ENCODE measurements at places on chromosomes 11 and 22. TPM values are rescaled to one million over a fixed set of nuclear protein-coding genes. Genes with fewer than 3 reads are reported as not detected.

The AQP11 gene
- total RNA-seq: 0.44 TPM

- H3K27me3 ChIP-seq: no peaks in the 10 kb centered on the region
- peak overlapping the region; percentile 88 for H3K4me3 ChIP-seq
- H3K27ac ChIP-seq: peak overlapping the region; percentile 84
- H3K36me3 ChIP-seq: peaks cover 13% of the 10 kb centered on the region
Observed at GRCh38 chr11:93741882-93742226, 382 bp downstream of the C11orf54 start.

DNA sequence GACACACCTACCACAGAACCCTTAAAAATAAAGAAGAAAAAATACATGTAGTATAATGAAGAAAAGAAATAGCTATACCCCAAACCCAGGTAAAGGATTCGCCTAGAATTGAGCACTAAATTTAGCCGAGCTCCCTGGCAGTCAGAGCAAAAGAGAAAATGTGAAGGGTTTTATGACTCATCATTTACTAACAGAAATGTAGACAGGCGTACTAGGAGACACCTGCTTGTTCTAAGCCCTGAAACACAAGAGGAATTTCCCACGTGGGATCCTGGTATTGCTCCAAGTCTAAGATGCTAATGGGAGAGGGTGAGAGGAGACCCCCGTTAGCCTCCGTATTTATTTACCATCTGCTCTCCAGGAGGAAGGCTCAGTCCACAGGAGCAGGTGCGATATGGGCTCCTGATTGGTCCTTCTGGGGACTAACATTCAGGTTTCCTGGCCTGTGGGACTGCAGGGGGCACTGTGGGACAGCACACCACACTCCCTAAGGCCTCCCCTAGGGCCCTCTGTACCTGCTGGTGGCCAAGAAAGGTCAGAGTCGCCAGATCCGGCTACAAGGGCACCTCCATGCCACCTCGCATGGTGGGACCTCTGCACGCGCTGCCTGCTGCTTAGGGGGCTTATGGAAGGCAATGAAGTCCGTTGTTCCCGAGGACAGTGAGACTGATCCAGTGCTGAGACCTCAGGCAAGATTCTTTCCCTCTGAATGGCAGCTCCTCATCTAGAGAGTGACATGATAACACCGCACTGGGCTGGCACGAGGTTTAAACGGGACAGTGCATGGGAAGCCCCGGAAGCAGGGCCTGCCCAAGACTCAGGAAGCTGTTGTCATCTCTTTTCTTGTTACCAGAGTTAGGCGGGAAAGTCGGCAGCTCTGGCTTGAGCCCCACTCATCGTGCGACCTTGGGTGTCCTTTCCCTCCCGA lies 25.8 kb downstream of the KCNC1 start:
- DNase-seq: no peak
- no peaks in the 10 kb centered on the region for H3K27me3 ChIP-seq
- no peaks in the 10 kb centered on the region for H3K4me1 ChIP-seq
- no peaks in the 10 kb centered on the region for H3K36me3 ChIP-seq
- H3K4me3 ChIP-seq: no peak overlapping the region

GRCh38 chr22:32199341-32199740 lies 5.5 kb downstream of the RFPL2 start:
- no peaks in the 10 kb centered on the region for H3K27me3 ChIP-seq
- H3K27ac ChIP-seq: no peak overlapping the region
- H3K4me1 ChIP-seq: peaks cover 26% of the 10 kb centered on the region
- no peaks in the 10 kb centered on the region for H3K36me3 ChIP-seq
- no peak overlapping the region for H3K4me3 ChIP-seq
- no peak for DNase-seq

The TOB2 gene
- total RNA-seq: 39.3 TPM

GRCh38 chr11:45610627-45611026 lies 54.8 kb downstream of the CHST1 start:
- H3K27ac ChIP-seq: no peak overlapping the region
- H3K27me3 ChIP-seq: no peaks in the 10 kb centered on the region
- no peak overlapping the region for H3K4me3 ChIP-seq
- H3K36me3 ChIP-seq: no peaks in the 10 kb centered on the region

GRCh38 chr11:93740031-93740729 lies 1.1 kb downstream of the TAF1D start:
- H3K27ac ChIP-seq: peak overlapping the region; percentile 84
- peak overlapping the region; percentile 88 for H3K4me3 ChIP-seq
- peak; percentile 14 for DNase-seq
- peaks cover 12% of the 10 kb centered on the region for H3K36me3 ChIP-seq
- no peaks in the 10 kb centered on the region for H3K27me3 ChIP-seq
- H3K4me1 ChIP-seq: peaks cover 35% of the 10 kb centered on the region

DNA sequence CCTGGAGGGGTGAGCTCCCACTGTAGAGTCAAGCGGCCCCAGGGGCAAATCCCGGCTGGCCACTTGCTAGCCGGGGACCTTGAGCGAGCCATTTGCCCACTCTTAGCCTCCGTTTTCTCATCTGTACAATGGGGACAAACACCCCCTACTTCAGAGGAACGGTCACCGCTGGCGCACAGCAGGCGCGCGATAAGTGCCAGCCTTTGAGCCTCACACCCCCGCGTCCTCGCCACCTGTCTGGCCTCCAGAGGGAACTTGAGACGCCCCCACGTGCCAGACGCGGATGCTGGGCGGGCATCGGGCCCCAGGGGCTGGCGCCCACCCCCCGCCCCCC lies 72.6 kb upstream of the TCF20 start:
- DNase-seq: no peak
- H3K4me3 ChIP-seq: peak overlapping the region; percentile 33
- peaks cover 5% of the 10 kb centered on the region for H3K4me1 ChIP-seq
- H3K36me3 ChIP-seq: no peaks in the 10 kb centered on the region
- no peaks in the 10 kb centered on the region for H3K27me3 ChIP-seq
- no peak overlapping the region for H3K27ac ChIP-seq

GRCh38 chr22:41446639-41447434 lies at the start of gene TOB2:
TOB2 (minus strand) TSS chr22:41446801; CDS start chr22:41437345, 9,456 bp downstream.
- H3K4me1 ChIP-seq: peaks cover 7% of the 10 kb centered on the region
- H3K4me3 ChIP-seq: peak within 1 kb of the TSS; percentile 90
- peak within 1 kb of the TSS; percentile 88 for H3K27ac ChIP-seq
- peaks cover 6% of the 10 kb centered on the region for H3K36me3 ChIP-seq
- peak; percentile 96 for DNase-seq
- H3K27me3 ChIP-seq: no peaks in the 10 kb centered on the region

GRCh38 chr11:128874427-128874826 lies 7.3 kb upstream of the KCNJ1 start:
- H3K36me3 ChIP-seq: no peaks in the 10 kb centered on the region
- no peak overlapping the region for H3K27ac ChIP-seq
- H3K4me1 ChIP-seq: no peaks in the 10 kb centered on the region
- no peaks in the 10 kb centered on the region for H3K27me3 ChIP-seq
- no peak overlapping the region for H3K4me3 ChIP-seq
- DNase-seq: no peak

The GPR83 gene
- total RNA-seq: 0.05 TPM
